ENCODE measurements at places on chromosomes 5 and 9.
A peak's percentile ranks its signal among the peaks of the same experiment; 100 is the strongest.

DNA sequence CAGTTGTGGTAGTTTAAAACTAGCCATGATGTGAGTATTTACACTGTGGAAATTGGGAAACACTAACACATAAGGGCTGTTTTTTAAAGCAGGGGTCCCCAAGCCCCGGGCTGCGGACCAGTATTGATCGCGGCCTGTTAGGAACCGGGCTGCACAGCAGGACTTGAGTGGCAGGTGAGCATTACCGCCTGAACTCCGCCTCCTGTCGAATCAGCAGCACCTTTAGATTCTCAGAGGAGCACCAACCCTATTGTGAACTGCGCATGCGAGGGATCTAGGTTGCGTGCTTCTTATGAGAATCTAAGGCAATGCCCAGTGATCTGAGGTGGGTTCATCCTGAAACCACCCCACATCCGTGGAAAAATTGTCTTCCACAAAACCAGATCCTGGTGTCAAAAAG, 127.8 kb downstream of the PCSK5 start:
- DNase-seq = no peak

GRCh38 chr5:52952483-52952882, 36.7 kb upstream of the ITGA2 start:
- DNase-seq = no peak

DNA sequence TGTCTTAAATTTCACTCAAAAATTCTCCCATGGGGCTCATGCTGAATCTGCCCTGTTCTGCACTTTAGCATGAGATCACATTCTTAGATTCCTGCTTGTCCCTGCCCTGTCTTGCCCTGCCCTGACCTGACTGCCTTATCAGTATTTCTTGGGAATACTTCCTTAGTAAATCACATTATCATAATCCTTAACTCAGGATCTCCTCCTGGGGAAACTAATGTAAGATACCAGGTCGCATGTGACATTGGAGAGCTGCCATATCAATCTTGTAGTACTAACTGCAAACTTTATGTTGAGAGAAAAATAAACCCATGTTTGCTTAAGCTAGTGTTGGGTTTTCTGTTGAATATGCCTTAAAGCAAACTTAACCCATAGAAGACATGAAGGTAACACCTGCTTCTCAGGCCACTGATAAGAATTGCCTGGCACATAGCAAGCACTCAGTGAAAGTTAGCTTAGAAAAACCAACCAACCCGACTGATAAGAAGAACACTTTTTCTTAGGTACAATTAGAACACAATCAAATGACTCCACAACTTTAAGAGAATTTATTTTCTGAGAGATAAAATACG, 53.3 kb downstream of the IL33 start:
- DNase-seq = no peak

DNA sequence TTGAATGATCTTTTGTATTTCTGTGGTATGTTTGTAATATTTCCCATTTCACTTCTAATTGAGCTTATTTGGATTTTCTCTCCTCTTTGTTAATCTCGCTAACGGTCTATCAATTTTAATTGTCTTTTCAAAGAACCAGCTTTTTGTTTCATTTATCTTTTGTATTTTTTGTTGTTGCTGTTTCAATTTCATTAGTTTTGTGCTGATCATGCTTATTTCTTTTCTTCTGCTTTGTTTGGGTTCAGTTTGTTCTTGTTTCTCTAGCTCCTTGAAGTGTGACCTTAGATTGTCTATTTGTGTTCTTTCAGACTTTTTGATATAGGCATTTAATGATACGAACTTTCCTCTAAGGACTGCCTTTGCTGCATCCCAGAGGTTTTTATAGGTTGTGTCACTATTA, 28.4 kb upstream of the SNCAIP start:
- no peak for DNase-seq

- no peak for DNase-seq
Measured at GRCh38 chr5:69131304-69131703, 35.6 kb upstream of the CCNB1 start.

GRCh38 chr9:13459071-13459470, 179.6 kb upstream of the MPDZ start:
- DNase-seq = no peak

GRCh38 chr9:79116041-79116440, 455.7 kb upstream of the TLE4 start:
- no peak for DNase-seq

- DNase-seq = no peak
Measured at GRCh38 chr5:39650008-39650762, 225.4 kb upstream of the DAB2 start.

DNA sequence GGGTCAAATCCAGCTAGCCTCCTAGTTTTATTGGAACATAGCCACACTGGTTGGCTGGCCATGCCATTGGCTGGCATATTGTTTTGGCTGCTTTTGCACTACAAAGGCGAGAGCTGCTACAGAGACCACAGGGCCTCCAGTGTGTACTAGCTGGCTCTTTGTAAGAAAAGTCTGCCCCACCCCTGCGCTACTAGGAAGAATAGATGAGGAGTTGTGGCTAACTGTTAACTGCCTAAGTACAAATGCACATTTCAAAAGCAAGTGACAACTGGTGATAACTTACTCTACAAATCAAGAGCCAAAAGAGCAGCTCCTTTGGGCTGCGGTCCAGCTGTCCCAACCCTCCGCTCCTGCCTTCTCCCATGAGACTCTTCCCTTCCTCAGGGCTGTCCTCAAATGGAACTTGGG, 63.9 kb downstream of the SERINC5 start:
- no peak for DNase-seq

- DNase-seq = peak; percentile 41
Measured at GRCh38 chr5:132183723-132184122, 43.9 kb downstream of the P4HA2 start.

- DNase-seq = no peak
Measured at GRCh38 chr9:121508415-121508814, 8.8 kb upstream of the GGTA1 start.

GRCh38 chr5:27328480-27328879, 290.1 kb upstream of the CDH9 start:
- DNase-seq = no peak

- DNase-seq = no peak
Measured at GRCh38 chr9:23820451-23821374, 5.3 kb downstream of the ELAVL2 start.

DNA sequence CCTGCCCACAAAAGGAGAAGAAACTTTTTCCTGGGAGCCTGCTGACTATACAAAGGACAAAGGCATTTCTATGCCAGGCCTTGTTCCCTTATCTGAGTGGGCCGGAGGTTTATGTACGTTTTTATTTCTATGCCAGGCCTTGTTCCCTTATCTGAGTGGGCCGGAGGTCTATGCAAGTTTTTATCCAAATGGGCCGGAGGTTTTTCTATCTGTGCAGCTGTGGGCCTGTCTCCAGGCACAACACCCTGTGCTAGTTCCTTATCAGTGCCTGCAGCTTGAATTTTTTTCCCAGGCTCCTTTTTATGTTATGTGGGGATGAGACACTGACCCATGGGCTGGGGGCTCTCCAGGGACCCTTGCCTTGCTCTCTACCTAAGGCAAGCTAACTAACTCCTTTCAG, 5.5 kb downstream of the SLC25A2 start:
- no peak for DNase-seq

- no peak for DNase-seq
Measured at GRCh38 chr5:160556846-160557245, 135.2 kb downstream of the PTTG1 start.

DNA sequence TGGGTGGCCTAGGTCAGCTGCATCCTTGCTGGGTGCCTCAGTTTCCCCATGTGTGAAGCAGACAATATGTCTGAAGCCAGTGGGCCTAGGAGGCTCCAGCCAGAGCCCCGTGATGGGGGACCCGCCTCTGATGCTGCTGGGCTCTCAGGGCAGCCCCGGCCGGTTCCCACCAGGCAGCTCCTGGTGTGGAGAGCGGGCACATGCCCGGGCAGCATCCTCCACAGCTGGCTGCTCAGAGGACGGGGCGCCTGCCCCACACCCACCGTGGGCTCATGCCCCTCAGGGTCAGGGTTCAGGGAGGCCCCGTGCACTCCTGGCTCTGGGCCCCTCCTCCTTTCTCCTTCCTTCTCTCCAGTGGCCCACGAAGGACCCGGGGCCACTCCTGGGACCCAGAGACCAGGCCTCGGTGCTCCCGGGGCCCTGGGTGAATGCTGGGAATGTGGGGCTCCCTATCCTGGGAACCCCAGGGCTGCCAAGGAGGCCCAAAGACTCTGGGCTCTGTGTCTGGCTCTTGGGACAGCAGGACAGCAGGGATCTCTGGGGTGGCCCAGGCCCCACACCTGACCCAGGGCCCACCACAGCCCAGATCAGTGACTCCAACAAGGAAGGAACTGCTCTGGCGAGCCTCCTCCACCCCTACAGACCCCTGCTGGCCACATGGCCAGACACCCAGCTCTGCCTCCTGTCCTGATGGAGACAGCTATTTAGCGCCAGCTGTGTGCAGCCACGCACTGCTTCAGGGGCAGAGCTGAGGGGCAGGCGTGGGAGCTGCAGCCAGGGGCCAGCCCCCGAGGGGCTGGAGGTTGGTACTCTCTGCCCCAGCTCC, 39.5 kb upstream of the EGFL7 start:
- DNase-seq = no peak

DNA sequence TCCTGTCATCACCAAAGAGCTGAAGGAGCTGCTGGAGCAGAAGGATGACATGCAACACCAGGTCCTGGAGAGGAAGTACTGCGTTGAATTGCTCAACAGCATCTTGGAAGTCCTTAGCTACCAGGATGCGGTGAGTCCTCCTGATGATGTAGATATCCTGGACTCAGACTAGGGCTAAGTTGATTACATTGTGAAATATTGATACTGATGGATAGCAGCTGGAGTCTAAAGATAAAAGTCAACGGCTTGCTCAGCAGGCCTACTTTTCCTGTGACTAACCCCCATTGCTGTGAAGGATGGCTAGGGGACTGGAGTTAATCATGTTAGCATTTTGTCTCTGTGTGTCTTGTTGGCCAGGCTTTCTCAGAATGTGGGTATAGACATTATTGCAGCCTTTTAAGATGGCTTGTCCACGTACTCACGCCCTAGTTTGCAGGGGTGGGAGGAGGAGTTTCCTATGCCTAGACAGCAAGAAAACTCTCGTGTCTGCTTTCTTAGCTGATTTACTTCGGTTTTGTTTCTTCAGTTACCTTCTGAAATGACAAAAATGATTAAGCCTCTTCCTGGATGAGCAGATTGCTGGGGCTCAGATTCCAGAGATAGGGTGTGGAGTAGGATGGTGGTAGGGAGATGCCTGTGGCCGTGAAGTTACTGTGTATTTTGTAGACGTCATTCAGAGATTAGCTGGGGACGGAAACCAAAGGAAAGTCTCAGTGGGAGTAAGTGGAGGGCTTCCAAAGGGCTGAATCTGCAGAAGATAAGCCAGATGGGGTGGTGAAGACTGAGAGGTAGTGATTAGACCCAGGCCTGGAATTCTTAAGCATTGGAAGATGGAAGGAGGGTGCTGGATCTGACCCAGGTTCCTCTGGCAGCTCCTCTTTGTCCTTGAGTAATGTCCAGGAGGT, 166.3 kb downstream of the DOCK2 start:
- peak; percentile 94 for DNase-seq

DNA sequence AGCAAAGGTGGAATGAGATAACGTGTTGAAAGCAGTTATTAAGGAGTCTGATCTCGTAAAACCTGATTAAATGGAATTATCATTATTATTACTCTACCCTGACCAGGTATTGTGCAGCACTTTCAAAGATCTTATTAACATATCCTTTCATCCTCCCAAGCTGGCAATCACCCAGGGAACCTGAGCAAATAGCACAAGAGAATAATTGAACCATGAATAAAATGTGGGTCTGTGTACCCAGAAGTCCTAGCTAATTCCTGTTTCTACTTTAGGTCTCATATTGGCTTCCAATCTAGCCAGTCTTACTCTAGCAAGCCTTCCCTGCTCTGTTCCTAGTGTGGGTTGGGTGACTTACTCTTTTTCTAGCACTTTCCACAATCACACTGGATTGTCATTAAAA, 162.2 kb upstream of the STK32A start:
- no peak for DNase-seq

GRCh38 chr5:61441742-61442141, 109.7 kb downstream of the ZSWIM6 start:
- DNase-seq = no peak

DNA sequence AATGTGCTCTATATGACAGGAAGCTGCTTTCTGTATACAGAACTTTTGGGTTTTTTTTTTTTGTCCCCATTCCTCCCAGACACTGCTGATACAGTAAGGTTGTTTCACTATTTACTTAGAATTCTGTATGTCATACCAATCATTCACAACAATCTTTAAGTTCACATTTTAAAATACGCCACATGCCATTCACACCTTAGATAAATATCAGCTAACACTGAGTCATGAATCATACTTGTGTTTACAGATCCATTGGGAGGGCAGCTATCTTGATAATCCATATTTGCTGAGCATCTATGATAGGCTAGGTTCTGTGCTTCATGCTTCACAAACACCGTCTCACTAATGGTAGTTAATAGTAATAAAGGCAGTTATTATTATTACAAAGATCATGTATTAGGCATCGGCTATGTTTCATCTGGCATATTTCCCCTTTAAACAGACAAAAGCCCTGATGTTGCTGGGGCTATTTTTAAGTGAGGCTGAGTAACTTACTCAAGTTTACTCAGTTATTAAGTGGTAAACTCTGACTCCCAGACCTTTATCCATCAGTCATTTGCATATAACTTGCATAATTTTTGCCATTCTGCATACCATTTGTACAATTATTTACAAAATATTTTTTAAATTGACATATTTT, 152.2 kb upstream of the HMHB1 start:
- DNase-seq = no peak
